ENCODE measurements at places on chromosomes 5 and 9.

GRCh38 chr9:112051812-112052211 lies 123.3 kb downstream of the SUSD1 start:
- DNase-seq = no peak

- DNase-seq = no peak
These were observed at the start of gene TMEM215 for GRCh38 chr9:32783168-32783891. TMEM215 (plus strand) TSS chr9:32783540; CDS start chr9:32784184, 644 bp downstream.

GRCh38 chr9:121650217-121651007 lies 1.0 kb upstream of the DAB2IP start:
- DNase-seq = no peak

GRCh38 chr5:111748304-111748763 lies 8.7 kb downstream of the NREP start:
- no peak for DNase-seq

DNA sequence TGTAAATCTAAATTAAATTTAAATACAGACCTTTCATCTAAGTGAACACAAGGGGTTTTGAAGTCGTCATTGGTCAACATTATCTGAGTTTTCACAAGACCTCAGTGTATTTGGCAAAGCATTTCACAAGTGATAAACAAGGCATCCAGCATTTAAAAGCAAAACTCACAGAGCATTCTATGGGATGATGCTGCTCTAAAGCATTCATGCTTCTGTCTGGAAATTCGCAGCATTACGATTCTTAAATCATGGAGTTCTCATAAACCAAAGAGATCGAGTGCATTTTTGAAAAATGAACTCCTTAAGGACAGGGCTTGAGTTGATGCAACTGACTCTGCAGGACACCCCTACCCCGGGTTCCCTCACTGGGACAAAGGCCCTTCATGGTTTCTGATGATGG lies 46.1 kb upstream of the SPATA31E1 start:
- no peak for DNase-seq

- DNase-seq = no peak
These were observed 127.0 kb upstream of the VLDLR start for GRCh38 chr9:2494562-2494961.

- no peak for DNase-seq
These were observed 24.0 kb upstream of the RNF130 start for GRCh38 chr5:180095545-180095944.

- no peak for DNase-seq
These were observed 13.8 kb downstream of the CNTRL start for GRCh38 chr9:121088576-121088975.

GRCh38 chr9:94010980-94011533 lies 55.9 kb upstream of the BARX1 start:
- DNase-seq = no peak

DNA sequence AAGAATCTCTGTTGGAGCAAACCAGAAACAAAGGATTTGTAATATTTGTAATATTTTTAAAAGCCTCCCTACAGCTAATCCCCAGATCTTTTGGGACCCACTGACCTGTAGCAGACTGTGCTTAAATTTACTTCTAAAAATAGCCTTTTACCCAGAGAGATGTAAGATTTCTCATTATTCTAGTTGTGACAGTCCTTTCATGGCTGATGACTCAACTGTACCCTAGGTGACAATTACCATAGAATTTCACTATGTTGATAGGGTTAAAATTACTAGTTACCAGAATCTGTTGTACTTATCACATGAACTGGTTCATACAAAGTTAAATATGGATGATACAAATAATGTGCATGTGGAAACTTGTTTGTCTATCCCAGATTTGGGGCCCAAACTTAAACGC lies 543.9 kb upstream of the SEMA6A start:
- no peak for DNase-seq

- DNase-seq = no peak
These were observed 211.6 kb upstream of the CDH12 start for GRCh38 chr5:23064710-23065109.

- DNase-seq = no peak
These were observed 822 bp downstream of the RASEF start for GRCh38 chr9:83061990-83062650.

DNA sequence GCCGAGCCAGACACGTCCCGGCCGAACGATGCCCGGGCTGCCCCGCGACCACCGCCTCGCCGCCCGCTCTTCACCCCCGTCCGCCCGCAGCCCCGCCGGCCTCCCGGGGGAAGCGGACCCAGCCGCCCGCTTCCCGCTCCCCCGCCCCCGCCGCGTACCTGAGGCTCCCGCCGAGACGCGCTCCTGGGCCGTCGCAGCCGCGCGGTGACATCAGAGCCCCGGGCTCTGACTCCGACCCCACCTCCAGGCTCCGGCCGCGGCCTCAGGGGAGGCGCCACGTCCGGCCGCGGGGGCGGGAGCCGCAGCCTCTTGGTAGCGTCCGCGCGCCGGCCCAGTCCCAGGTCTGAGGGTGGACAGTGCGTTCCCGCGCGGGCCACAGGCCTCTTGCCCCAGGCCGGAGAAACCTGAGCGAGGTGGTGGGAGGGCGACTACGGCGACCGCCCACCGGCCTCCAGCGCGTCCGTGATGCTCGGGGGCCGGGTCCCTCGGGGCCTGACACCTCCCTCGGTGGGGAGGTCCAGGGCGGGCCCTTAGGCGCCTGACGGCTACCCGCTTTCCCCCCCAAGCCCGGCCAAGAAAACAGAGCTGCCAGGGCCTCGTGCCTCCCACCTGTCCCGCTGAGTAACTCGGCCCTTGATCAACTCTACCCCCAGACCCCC lies at the start of gene SHROOM1:
SHROOM1 (minus strand) TSS at position 212 of the 659 bp plus-strand sequence. CDS start 4,507 bp downstream, outside the sequence.
- no peak for DNase-seq

DNA sequence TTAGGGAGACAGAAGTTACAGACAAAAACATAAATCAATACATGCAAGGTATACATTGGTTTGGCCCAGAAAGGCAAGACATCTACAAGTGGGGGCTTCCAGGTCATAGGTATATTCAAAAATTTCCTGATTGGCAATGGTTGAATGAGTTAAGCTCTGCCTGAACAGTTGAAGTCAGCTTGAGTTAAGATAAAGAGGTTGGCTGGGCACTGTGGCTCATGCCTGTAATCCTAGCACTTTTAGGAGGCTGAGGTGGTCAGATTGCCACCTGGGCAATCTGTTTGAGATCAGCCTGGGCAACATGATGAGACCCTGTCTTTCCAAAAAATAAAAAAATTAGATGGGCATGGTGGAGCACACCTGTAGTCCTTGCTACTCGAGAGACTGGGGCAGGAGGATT lies 16.3 kb downstream of the TMC1 start:
- DNase-seq = no peak

DNA sequence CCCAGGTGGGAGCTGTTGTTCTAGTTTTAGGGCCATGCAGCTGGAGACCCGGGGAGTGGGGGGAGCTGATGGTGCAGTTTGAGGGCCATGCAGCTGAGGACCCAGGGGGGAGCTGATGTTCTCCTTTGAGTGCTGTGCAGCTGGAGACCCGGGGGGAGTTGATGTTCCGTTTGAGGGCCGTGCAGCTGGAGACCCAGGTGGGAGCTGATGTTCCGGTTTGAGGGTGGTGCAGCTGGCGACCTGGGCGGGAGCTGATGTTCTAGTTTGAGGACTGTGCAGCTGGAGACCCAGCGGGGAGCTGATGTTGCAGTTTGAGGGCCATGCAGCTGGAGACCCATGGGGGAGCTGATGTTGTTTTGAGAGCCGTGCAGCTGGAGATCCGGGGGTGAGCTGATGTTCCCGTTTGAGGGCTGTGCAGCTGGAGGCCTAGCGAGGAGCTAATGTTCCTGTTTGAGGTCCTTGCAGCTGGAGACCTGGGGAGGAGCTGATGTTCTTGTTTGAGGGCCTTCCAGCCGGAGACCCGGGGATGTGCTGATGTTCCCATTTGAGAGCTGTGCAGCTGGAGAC lies 14.6 kb downstream of the PDCD6 start:
- DNase-seq = no peak

DNA sequence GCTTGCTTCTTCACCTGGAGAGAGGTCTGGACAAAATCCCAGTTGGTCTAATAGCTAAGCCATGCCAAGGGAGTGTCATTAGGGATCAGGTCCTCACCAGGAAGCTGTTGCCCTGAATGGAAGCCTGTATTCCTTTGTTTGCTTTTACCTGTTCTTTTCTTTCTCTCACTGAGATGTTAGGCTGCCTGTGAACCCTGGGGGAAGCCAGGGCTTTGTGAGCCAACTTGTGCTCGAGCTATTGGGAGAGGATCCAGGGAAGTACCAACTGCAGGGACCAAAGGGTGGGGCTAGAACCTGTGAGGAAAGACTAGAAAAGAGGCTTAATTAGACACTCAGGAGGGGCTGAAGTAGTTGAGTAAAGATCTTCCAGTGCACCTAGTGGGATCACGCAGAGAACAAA lies 451.2 kb upstream of the TLE4 start:
- DNase-seq = no peak

- DNase-seq = no peak
These were observed 123.8 kb upstream of the LPCAT1 start for GRCh38 chr5:1647580-1647979.

- DNase-seq = no peak
These were observed 96.5 kb downstream of the PBX3 start for GRCh38 chr9:125843646-125844045.

Data from activated naive CD8-positive, alpha-beta T cell treated with anti-CD3 and anti-CD28 coated beads, Interleukin-2, amount 50 U/mL, for 16 hours (primary cell).